Stimulated activated CD8-positive, alpha-beta memory T cell treated with anti-CD3 and anti-CD28 coated beads, Interleukin-4, amount 100 ng/mL, for 1 hour (primary cell): ENCODE measurements at places on chromosomes 7 and 10.

DNA sequence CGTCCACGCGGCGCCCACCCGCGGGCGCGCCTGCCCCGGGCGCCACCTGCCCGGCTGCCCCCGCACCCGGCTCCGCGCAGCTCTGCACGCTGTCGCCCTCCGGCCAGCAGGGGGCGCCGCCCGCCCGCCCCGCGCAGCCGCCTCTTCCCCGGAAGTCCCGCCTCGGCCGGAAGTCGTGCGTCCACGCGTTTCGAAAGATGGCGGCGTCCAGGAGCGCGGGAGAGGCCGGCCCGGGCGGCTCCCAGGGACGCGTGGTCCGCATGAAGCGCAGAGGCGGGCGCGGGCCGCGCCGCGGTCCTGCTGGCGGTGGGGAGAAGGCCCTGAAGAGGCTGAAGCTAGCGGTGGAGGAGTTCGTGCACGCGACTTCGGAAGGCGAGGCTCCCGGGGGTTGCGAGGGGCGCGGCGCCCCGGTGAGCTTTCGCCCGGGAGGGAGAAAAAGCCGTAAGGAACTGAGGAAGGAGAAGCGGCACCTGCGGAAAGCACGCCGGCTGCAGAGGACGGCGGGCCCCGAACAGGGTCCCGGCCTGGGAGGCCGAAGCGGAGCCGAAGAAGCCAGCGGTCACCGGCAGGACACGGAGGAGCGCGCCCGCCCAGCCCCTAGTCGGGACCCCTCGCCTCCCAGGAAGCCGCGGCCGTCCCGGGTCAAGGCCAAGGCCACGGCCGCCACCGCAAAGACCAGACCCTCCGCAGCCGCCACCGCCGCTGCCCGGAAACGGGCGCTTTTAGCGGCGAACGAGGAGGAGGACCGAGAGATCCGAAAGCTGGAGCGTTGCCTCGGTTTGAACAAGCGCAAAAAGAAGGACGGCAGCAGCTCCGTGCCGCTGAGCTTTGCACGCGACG is at the start of gene NOM1:
NOM1 (plus strand) TSS at position 172 of the 840 bp plus-strand sequence; CDS start at position 198, 26 bp downstream.
- DNase-seq = peak; percentile 83

GRCh38 chr7:69577221-69577620 is 21.1 kb upstream of the AUTS2 start:
- DNase-seq = no peak

DNA sequence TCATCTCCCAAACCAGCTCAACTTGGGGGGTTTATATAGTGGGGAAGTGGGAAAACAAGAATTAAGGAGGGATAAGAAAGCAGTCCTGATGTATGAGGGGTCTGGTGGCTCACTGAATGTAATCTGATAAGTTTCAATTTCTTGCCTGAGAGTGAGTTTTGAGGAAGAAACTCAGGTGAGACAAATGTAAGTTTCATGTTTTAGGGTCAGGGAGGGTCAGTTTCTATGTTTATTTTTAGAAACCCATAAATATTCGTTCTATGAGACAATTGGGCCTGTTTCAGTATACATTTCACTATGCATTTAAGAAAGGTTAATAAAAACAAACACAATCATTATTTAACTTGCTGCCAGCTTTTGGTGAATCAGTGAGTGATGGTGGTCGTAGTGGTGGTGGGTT is 128.0 kb upstream of the MBL2 start:
- no peak for DNase-seq

GRCh38 chr7:40784176-40784575 is 649.4 kb downstream of the SUGCT start:
- no peak for DNase-seq

DNA sequence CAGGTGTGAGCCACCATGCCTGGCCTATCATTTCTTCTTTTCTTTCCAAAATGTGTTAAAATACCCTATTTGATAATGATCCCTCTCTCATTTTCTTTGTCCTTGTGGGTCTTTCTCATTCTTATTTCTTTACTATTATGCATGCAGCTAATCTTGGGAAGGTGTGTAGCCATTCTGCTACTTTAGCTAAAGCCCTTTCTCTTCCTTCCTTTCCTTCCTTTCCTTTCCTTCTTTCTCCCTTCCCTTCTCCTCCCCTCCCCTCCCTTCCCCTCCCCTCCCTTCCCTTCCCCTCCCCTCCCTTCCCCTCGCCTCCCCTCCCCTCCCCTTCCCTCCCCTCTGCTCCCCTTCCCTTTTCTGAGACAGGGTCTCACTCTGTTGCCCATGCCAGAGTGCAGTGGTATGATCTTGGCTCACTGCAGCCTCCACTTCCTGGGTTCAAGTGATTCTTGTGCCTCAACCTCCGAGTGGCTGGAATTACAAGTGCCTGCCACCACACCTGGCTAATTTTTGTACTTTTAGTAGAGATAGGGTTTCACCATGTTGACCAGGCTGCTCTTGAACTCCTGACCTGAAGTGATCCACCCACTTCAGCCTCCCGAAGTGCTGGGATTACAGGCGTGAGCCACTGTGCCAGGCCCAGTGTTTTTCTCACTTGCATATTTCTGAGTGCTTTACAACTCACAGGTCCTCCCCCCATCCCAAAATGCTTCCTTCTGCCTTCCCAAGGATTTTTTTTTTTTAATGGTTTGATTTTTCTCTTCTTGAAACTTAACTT is 42.3 kb downstream of the HIP1 start:
- no peak for DNase-seq
